ENCODE measurements at places on chromosomes 12 and 14.

DNA sequence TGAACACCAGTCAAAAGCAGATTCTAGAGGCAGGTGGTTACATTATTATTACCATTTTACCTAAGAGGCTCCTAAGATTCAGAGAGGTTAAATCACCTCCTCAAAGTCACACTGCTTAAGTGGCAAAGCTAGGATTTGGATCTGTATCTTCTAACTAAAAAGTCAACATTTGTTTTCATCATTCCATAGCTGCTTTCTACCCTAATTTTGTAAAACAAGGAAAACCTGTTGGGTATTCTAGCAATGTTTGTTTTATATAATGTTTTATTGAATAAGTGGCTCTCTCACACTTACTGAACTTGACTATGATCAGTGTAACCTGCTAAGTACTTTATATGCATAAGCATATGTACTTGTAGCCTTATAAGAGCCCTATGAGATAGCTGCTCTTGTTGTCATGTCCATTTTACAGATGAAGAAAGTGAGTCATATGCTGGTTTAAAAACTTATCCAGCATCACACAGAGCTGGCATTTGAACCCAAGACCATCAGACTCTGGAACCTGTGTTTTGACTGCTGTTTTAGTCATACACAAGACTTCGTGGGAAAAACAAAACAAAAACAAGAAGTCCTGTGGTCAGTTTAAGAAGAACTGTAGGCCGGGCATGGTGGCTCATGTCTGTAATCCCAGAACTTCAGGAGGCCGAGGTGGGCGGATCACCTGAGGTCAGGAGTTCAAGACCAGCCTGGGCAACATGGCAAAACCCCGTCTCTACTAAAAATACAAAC lies 31.7 kb upstream of the EVL start:
- DNase-seq = no peak

DNA sequence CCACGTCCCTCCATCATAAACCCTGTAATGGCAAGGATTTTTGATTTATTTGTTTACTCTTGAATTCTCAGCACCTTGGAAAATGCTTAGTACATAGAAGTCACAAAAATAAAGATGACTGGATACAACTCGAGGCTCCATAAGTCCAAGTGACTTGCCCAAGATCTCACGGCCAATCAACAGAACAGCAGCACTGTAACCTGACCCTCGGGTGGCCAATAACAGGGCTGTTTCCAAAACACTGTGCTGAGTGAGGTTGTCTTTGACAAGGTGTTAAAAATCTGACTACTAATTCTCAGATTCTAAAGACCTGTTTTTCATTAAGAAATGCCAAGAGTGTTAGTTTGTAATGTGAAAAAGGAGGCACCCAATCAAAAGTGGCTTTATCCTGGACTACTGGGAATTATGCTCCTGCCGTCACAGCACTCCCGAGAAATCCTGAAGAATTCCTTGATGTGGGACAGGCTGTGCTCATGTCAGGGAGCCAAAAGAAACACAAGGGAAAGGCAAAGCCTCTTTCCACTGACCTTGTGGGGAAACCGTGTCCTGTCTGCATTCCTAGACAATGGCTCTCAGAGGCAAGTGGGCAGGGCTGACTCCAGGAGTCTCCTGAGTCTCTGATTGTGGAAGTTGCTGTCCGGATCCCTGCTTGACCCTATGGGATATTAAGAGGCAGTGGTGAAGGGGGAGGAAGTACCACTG lies 204.7 kb upstream of the PELI2 start:
- no peak for DNase-seq

DNA sequence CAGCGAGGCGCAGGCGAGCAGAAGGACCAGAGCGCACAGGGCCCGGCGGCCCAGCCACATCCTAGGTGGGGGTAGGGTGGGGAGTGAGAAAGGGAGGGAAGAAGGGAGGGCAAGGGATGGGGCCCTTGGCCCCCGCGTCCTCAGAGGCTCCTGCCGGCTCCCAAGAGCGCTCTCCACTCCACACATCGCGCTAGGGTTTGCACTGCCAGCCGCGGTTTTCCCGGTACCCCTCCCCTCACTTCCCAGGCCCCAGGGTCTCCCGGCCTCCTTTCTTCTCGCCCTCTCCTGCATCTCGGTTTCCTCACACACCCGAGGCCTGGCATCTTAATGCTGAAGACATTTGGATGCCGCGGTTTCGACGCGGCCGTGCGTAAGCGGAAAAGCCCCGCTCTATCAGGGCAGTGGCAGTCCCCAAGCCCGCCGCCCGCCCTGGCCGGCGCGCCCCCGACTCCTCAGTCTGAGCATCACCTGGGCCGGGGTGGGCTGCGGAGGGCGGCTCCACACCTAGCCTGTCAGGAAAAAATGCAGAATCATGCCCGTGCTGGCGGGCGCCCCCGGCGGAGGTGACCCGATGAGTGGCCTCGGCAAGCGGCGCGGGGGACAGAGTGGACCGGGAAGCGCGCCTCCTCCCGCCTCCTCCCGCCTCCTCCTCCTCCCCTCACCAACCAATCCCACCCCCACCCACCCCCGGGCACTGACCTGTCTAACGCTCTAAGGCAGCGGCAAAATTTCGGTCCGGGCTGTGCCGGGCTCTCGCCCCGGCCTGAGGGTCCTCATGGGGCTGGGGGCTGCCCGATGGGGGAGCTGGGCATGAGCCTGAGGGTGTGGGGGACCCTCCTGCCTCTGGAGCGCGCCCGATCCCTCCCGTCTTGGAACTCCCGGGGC lies 686 bp downstream of the B4GALNT1 start:
- no peak for DNase-seq

GRCh38 chr12:109109746-109110350 lies 6.5 kb upstream of the ACACB start:
- no peak for DNase-seq

DNA sequence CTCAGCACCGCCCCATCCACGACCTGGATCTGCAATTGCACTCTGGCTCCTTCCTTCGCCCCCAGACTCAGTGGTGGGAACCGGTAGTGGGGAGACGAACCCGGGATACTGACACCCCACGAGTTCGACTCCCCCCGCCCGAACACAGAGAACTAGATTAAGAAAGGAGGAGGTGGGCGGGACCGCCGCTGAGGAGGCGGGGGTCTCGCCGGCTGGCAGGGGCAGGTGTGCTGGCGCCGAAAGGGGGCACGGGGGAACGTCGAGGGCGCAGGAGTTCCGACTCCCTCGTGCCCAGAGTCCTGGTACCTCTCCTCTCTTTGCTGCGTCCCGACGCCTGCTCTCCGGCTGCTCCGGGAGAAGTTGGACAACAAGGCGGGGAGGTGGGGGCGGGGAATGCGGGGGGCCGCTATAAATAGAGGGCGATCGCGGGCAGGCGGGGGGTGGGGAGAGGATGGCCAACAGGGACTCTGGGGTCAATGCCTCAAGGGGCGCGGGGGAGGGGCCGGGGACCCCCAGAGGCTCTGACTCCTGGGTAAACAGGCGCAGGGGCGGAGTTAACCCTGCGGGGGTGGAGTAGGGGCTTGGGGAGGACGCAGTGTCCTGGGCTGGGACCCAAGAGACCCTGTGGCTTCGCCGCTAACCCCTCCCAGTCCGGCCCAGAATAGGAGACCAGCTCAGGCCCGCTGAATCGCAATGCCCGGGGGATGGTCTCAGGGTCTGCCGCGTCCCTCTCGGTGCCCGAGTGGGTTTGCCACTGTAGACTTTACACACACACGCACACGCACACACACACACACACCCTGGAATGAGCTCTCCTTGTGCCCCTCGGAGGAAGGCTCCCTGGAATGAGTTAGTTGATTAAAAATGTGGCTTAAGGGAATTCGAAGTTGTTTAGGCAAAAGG lies 761 bp upstream of the NDRG2 start:
- DNase-seq = no peak

DNA sequence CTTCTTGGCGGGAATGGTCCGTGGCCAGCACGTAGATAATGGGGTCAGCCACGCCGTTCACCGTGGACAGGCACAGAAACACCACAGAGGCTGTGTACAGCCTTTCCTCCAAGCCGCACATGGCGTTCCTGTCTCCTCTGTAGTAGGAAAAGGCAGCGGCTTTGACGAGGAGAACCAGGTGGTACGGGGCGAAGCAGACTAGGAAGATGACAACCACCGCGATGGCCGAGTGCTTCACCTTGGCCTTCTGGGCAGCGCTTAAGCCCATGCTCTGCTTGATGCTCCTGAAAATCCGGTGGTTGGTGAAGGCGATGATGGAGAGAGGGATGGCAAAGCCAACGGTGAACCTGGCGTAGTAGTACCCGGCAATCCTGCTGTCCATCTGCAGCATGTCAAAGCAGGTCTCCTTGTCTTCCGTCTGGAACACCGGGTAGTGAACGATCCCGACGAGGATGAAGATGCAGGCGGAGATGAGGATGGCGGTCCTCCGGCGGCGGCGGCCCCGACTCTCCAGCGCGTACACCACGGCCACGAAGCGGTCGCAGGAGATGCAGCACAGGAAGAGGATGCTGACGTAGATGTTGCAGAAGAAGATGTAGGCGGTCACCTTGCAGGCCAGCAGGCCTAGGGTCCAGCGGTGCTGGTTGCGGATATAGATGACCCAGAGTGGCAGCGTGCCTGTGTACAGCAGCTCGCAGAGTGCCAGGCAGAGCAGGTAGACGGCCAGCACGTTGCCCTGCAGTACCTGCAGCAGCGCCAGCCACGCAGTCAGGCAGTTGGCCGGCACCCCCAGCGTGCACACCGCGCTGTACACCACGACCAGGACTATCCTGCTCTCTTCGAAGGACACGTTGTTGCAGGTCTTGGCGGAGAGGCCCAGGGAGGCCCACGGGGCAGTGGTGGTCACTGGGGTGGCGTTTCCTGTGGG lies 13.8 kb downstream of the GPR132 start:
- DNase-seq = no peak

DNA sequence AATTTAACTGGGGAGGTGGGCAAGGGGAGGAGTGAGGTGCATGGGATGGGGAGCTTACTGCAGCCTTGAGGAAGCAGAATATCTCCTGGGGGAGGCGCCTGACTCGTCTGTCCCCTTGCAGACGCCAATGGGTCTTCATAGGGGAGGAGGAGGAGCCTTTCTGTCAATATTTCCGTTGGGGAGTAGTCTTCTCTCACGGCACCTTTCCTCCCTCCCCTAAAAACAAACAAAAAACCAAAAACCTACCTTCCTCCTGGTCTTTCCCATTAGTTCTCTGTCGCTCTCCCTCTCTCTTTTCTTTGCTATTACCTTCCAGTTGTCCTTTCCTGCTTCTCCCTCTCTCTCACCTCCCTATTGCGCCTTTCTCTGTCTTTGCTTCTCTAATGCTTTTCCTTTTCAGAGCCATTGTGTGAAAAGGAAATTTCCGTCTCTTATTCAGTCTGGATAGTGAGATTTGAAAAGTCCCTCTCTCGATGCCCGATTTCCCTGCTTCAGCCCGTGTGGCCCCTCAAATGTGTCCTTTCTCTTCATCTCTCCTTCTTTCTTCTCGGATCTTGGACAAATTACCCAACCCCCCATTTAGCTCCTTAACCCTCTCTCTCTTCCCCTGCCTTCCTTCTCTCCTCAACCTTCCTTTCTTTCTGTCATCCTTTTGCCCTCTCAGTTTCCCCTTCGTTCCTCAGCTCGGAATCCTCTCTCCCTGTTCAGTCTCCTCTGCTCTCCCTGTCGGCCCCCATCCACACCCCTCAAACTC lies 5.9 kb downstream of the GPR84 start:
- DNase-seq = no peak

DNA sequence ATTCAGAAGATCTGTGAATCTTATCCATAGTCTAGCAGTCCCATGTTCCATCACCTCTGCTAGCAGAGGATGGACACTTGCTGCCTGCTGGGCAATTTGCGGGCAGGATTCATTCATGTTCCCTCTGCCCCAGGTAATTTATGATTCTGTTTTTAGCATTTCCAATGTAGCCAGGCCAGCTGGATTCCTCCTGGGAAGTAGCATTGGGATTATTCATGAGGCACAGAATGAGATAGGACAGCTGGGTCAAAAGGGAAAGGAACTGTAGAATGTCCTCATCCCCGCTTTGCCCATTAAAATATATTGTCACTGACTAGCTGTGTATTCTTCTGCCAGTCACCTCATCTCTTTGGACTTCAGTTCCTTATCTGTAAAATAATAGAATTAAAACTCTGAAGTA lies 68.7 kb downstream of the SLC35F4 start:
- DNase-seq = no peak

GRCh38 chr14:96461950-96462798 lies 40.0 kb upstream of the PAPOLA start:
- no peak for DNase-seq

Data from cortex of kidney (tissue), 1 donor.